ENCODE measurements at places on chromosomes 13 and 19.

- no peak for DNase-seq
Measured at GRCh38 chr13:59495936-59496512, 667.7 kb downstream of the DIAPH3 start.

GRCh38 chr13:71448080-71448630, 418.8 kb downstream of the DACH1 start:
- no peak for DNase-seq

GRCh38 chr19:50321831-50322230, 7.3 kb downstream of the KCNC3 start:
- no peak for DNase-seq

GRCh38 chr13:50309318-50309717, 294.1 kb downstream of the KCNRG start:
- DNase-seq: no peak

DNA sequence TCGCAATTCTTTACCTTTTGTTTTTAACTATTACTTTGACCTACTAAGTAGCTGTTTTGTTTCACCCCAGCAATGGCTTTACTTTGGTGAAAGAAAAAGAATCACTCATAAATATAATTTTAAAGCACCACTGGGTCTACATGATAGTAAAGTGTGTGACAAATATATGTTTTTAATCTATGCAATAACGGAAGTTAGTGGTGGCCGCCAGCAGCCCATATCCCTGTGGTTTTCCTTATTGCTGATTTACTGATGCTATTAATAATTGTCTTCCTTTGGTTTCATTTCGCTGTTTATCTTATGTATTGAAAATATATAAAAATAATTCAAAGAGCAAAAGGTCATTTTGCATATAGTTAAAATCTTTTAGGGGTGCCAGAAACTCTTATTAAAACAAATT, 491.3 kb downstream of the DIAPH3 start:
- DNase-seq: no peak

- DNase-seq: no peak
Measured at GRCh38 chr13:99157046-99157445, 43.6 kb upstream of the UBAC2 start.

- no peak for DNase-seq
Measured at GRCh38 chr19:5260381-5260967, 80.1 kb downstream of the PTPRS start.

- DNase-seq: no peak
Measured at GRCh38 chr13:71866335-71867130, 471 bp downstream of the DACH1 start.

All from stimulated activated CD4-positive, alpha-beta T cell treated with anti-CD3 and anti-CD28 coated beads, TNF-alpha, amount 100 ng/mL, for 1 hour (primary cell).